Myocyte (in vitro differentiated cells): ENCODE measurements at places on chromosomes 7 and 10. TPM values are rescaled to one million over a fixed set of nuclear protein-coding genes. Genes with fewer than 3 reads are reported as not detected.

The PRPS1L1 gene
- not detected in 2 replicates for total RNA-seq

The NRCAM gene
- total RNA-seq: 43.2 and 60.4 TPM in 2 replicates

The DENND2A gene
- 0.05 and 0.21 TPM in 2 replicates for total RNA-seq

The RASSF4 gene
- 608 and 1,159 TPM in 2 replicates for total RNA-seq

The LMOD2 gene
- 125 and 182 TPM in 2 replicates for total RNA-seq

The ITIH2 gene
- not detected in 2 replicates for total RNA-seq

The GFRA1 gene
- 11.1 and 12.9 TPM in 2 replicates for total RNA-seq

The FZD8 gene
- 5.2 TPM in 2 replicates for total RNA-seq

The LIPK gene
- not detected in 2 replicates for total RNA-seq
